ENCODE measurements at places on chromosomes 1 and 21.

- peak; percentile 18 for DNase-seq
Observed at GRCh38 chr1:39886757-39887231, 3.5 kb upstream of the TRIT1 start.

DNA sequence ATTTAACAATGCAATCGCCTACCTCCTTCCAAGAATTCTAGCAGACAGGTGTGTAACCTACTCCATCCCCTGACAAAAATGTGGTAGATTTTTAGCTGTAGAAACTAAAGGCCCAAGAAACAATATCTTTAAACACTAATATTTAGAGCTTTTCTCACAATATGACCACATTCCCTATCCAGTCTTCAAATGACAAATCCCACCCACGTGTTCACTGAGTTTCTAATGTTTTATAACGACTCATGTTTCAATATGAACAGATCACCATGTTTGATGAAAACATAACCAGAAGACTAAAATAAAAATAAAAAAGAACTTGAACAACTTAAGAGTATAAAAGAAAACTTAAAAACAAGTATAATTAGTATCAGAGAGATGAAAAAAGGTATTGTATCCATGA, 24.6 kb downstream of the RSBN1 start:
- DNase-seq = no peak

GRCh38 chr1:46036894-46037839, 95.3 kb downstream of the PIK3R3 start:
- DNase-seq = peak; percentile 85

DNA sequence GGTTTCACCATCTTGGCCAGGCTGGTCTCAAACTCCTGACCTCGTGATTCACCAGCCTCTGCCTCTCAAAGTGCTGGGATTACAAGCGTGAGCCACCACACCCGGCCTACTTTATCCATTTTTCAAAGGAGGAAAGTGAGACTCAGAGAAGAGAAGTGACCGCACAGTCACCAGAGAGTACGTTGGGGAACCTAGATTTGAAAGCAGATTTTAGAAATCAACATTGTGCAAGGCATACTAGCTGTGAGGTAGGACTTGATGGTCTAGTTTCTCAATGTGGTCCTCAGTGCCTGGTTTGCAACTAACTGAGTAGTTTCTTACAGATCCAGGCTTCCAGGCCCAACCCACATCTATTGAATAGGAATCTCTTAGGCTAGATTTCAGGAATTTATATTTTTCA, 1.7 kb upstream of the PRCC start:
- DNase-seq = no peak

DNA sequence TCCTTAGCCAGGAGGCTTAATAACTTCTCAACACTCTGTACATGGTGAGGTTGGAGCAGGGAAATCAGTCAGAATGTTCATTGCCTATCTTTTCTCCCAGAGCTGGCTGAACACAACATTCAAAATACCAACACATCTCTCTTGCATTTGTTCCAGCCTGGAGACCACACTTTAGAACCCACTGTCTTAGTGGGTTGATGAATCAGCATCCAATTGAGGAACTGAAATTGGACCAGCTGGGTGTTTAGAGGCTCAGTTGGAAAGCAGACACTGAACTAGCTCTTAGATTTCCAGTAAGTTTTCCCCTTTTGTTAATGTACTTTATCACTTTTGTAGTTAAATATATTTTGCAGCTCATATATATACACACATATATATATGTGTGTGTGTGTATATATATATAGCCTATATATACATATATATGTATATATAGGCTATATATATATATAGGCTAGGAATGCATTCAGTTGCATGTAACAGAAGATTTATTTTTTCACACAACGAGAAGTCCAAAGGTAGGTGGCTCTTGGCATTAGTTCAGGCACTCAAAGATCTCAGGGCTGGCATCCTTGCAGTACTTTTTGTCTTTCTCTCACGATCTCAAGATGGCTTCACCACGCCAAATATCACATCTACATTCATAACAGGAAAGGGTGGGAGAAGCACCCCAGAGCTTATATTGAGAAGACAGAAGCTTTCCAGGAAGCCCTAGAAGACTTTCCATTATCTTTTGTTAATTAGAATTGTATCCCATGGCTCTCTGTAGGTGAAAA, 35.0 kb upstream of the HUNK start:
- no peak for DNase-seq

DNA sequence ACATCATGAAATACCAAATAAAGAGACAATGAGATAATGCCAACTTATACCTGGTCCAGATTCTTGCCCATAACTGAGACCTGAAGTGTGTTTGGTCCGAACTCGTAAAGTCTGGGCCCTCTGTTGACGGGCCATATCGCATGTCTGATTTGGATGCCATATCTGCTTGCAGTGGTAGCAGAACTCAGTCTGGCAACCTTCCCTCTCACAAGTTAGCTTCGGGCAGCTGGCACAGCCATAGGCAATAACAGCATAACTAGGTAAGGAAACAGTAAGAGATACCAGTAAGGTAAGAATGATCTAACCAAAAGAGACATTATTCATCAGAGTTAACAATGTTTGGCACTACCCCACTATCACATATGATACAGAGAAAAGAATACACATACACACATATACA, 15.1 kb downstream of the RNF19B start:
- no peak for DNase-seq

DNA sequence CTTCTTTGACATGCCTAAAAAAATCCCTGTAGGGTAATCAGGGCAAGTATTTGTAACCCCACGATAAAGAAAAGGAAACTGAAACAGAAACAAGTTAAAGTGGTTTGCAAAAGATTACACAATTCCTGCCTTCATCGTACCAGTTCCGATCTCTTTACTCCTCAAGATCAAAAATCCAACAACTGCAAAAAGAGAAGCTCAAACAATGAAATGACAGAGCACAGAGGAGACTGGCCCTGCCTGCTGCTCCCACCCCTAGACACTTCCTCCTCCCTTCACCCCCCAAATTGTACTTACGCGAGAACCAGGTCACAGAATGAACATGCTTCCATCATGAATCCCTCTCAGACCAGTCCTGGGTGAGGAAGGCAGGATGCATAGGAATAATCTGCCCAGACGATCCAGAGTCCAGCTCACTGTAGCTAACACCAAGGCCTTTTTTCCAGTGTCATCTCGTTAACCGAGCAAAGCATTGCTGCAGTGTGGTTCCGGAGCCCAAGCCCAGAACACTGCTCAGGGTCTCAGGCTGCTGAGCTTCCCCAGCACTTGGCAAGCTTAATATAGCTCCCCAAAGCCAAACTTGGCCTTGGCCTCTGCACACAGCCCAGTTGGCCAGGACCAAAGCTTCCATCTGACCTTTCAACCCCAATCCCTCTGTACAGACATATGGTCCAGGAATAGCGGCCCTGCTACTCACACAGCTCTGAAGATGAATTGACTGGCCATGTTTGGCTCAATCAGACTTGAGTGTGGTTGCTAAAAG, 20.3 kb downstream of the RXRG start:
- DNase-seq = peak; percentile 14

DNA sequence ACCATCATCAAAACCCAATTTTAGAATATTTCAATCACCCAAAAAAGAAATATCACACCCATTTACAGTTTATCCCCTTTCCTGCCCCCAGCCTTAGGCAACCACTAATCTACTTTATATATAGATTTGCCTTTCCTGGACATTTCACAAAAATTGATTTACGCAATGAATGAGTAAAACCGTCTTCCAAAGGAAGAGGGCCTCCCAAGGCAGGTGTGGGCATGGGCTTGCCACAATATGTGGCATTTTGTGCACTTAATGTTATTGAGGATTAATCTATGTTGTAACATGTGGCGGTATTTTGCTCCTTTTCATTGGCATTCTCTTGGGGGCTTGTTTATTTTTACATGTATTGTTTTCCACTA, 11.8 kb upstream of the BMP8B start:
- DNase-seq = no peak

DNA sequence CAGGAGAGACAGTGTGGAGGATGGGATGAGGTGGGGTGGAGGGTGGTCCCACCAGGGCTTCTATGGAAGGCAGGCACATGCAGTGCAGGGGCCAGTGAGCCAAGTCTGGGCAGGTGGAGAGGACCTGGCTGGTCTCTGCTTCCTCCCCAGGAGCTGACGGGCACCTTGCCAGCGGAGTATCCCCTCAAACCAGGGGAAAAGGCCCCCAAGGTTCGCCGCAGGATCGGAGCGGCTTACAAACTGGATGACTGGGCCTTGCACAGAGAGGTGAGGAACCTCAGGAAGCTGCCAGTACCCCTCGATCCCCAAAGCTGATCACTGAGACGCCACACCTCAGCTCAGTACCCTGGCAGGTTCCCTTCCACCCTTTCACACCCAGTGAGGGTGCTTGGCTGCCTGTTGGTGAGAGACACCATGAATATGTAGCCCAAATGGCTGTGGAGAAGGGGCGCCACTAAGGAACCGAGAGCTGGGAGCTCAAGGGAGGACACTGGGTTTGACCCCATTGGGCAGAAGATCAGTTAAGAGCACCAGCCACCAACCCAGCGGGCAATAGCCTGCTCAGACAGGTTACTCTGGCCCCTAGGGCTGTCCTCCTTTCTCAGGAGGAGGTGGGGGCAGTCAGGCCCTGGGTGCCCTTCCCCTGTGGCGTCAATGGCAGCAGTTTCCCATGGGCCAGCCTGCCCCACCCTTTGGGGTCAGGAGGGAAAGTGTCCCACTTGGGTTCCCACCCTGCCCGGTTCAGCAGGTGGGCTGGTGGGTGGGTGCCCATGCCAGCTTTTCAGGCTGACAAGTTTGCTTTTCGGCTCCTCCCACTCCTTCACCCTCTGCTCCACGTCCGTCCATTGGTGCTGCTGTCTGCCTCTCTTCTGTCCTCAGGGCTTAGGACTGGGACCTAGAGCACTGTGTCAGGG, 5.5 kb downstream of the INAVA start:
- DNase-seq = no peak

DNA sequence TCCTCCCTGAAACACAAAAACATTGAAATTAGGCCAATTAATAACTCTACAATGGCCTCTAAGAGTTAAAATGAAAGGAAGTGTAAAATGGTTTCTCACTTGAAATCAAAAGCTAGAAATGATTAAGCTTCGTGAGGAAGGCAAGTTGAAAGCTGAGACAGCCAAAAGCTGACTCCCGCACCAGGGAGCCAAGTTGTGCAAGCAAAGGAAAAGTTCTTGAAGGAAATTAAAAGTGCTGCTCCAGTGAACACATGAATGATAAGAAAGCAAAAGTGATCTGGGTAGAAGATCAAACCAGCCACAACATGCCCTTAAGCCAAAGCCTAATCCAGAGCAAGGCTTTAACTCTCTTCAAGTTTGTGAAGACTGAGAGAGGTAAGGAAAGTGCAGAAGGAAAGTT, 22.8 kb downstream of the CYYR1 start:
- DNase-seq = no peak

DNA sequence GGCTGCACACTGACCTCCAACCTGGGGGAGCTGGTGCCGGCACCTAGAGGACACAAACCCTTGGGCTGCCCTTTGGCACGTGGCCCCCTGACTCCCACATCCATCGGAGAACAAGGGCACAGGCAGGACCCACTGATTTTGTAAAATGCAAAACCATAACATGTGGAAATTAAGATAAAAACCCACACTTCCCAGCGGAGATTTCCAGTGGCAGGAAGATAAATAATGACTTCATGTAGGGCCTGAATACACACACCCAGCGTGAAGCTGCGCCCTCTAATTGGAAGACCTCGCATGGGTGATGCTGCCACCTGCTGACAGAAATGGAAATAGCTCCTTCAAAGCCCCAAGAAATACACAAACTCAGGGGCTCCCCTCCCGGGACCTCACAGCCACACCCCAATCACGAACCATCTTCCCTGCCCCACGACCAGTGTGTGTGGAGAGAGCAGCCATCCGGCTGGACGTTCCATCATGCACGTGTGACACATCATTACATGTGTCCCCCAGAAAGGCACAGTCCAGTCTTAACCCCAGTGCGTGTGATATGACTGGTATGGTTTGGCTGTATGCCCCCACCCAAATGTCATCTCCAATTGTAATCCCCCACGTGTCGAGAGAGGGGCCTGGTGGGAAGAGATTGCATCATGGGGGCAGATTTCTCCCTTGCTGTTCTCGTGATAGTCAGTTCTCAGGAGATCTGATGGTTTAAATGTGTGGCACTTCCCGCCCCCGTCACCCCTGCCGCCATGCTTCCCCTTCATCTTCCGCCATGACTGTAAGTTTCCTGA, 5.7 kb upstream of the TPRG1L start:
- peak; percentile 84 for DNase-seq

DNA sequence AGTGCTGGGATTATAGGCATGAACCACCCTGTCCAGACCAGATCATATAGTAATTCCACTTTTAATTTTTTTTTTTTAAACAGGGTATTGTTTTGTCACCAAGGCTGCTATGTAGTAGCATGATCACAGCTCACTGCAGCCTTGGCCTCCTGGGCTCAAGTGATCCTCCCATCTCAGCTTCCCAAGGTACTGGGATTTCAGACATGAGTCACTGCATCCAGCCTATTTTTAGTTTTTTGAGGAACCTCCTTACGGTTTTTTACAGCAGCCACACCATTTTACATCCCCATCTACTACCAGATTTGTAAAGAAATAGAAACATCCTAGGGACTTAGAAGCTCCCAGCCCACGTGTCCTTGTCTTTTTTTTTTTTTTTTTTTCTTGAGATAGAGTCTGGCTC, 24.0 kb downstream of the L1TD1 start:
- no peak for DNase-seq

DNA sequence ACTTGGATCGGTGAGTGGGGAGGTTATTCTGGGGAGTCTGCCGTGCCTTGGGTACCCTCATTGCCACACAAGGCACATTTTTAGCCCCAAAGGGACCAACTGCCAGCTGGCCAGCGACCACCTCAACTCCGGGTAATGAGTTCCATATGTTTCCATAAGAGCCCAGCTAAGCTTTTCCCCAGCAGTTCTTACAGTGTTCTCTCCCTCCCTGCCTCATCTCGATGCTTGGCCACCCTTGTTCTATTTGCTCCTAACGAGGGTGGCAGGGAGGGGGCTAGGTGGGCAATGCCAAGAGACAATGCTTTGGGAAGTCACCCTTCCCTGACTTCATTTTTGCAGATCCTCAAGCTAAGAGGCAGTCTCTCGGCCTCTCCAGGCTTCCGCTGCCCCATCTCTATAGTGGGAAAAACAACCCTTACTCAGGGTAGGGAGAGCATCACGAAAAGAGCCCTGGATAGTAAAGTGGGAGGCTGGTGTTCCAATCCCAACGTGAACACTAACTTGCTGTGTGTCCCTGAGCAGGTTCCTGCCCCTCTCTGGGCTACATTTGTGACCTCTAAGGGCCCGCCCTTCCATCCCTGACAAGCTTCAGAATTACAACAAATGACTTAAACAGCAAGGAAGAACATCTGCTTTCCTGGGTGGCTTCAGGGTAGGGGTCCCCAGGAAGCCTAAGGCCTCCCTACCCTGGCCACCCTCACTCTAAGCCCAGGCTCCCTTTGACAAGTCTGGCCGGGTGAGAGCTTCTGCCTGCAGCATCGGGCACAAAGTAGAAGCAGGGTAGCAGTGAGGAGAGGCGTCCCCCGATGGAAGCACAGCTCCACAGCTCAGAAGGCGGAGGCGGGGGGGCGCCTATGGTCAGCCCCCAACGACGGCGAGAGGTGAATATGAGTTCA, 5.8 kb downstream of the ID3 start:
- no peak for DNase-seq
